Cardiac muscle cell (in vitro differentiated cells and primary cell): ENCODE measurements at places on chromosomes 2 and 18.

DNA sequence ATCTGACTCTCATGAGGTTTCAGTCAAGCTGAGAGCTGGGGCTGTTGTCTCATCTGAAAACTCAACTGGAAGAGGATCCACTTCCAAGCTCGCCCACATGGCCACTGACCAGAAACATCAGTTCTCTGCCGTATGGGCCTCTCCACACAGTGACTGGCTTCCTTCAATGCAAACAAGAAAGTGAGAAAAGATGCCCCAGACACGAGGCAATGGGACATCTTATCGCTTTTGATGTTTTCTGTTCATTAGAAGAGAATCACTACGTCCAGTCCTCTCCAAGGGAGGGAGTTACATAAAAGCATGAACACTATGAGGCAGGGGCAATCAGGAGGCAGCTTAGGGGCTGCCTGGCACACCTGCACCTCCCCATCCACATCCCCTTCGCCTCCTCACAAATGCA lies 307.1 kb upstream of the EPAS1 start:
- DNase-seq, result no peak

- peak; percentile 55 for DNase-seq
These were observed 3.5 kb upstream of the NAGK start for GRCh38 chr2:71064754-71065621.

- no peak for DNase-seq
These were observed 984 bp downstream of the CCDC88A start for GRCh38 chr2:55418512-55419232.

GRCh38 chr18:76145521-76146376 lies 349.3 kb downstream of the ZNF516 start:
- DNase-seq, result no peak

DNA sequence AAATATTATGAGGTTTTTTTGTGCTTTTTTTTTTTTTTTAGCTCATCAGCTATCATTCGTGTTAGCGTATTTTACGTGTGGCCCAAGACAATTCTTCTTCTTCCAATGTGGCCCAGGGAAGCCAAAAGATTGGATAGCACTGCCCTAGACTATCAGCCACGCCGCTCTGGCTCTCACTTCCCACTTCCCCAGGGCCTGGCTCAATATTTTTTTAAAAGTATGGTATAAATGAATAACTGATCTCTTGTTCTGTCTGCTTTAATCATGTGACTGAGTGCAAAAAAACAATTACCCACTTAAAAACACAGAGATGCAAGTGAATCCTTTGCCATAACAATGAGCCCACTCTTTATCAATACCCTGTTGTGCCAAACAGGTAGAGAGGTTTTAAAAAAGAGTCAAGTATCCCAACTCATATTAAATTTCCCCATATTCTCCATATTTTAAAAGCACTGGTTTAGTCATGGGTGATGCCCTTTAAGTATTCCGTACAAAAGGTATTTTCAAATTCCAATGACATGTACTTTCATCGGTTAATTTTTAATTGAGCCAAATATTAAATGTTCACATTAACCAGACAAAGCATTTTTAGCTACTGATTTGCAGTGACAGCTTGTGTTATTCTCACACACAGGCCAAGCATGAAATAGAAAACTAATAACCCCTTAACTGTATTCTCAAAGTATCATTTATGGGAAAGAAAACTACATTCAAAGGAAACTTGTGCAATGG lies 12.6 kb downstream of the BCL2 start:
- DNase-seq, result no peak

GRCh38 chr18:62070302-62070701 lies 116.6 kb downstream of the PIGN start:
- DNase-seq, result no peak

DNA sequence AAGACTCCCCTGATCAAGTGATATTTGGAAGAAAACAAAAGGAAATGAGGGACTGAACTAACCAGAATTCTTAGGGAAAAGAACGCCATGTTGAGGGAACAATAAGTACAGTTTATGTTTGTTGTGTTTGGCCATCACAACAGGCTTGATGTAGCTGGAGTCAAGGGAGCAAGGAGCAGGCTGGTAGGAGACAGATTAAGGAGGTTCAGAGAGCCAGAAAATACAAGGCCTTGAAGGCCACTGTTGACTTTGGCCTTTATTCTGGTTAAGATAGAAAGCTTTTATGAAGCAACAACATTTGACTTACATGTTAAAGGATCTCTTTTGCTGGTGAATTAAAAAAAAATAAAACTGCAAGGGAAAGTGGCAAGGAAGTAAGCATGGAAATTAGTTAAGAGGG lies 754.1 kb upstream of the SLC8A1 start:
- no peak for DNase-seq

DNA sequence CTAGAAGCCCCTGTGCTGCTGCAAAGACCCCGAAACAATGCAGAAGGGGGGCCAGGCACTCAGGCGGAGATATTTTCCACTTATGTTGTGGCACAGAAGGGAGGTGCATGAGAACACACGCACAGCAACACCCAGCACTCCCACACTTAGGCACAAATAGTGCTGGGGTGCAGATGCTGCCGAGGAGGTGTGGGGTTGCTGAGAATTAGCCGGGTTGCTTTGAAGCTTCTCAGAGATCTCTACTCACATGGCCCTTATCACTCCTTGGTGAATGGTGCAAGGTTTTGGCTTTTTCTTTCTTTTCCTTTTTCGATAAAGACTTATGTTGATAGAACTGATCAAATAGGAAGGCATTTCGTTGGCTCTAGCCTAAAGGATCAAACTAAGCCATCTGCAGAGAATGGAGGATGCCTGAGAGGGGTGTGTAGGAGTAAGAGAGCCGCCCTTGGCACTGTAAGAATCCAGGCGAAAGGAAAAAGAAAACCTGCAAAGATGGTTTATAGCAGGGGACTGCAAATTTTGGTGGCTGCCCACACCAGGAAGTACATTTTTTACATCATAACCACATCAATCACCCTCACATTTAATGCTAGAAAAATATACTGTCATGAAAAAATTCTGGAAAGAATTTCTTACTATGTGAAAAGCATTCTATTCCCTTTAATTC lies 27.9 kb upstream of the FHL2 start:
- DNase-seq, result no peak

DNA sequence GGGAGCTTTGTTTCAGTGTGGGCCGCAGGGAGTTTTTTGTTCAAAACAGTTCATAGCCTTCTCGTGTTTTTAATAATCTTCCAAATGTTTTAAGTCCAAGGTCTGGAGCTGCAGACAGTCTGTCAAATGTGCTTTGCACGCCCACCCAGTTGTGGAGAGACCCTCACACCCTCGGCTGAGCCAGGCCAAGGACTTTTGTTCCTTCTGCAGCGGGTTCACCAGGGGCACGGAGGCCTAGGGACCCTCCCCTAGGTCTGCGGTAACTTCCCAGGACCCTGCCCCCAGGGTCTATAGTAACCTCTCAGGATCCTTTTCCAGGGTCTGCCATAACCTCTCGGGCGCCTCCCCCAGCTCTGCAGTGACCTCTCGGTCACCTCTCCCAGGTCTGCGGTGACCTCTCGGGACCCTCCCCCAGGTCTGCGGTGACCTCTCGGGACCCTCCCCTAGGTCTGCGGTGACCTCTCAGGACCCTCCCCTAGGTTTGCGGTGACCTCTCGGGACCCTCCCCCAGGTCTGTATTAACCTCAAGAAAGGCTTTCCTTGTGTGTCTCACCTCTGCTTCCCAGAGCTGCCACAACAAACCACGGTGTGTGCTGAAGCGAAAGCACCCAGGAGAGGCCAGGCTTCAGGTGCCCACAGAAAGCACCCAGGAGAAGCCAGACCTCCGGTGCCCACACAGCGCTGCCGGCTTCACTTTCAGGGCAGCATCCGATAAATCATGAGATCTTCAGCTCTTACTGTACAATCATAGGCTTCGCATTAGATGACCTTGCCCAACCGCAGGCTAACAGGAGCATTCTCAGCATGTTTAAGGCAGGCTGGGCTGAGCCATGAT lies 301.9 kb upstream of the SALL3 start:
- DNase-seq, result no peak
